ENCODE measurements at places on chromosomes 7 and 10.

GRCh38 chr7:17586711-17587110 is 288.3 kb downstream of the AHR start:
- no peak for DNase-seq

GRCh38 chr7:134362587-134363483 is 46.1 kb upstream of the SLC35B4 start:
- DNase-seq = no peak

- no peak for DNase-seq
These were observed 142.2 kb upstream of the VWC2 start for GRCh38 chr7:49631071-49631815.

GRCh38 chr7:135653340-135654080 is 8.8 kb upstream of the STMP1 start:
- no peak for DNase-seq

- no peak for DNase-seq
These were observed 120.5 kb upstream of the SEMA3E start for GRCh38 chr7:83769407-83769806.

DNA sequence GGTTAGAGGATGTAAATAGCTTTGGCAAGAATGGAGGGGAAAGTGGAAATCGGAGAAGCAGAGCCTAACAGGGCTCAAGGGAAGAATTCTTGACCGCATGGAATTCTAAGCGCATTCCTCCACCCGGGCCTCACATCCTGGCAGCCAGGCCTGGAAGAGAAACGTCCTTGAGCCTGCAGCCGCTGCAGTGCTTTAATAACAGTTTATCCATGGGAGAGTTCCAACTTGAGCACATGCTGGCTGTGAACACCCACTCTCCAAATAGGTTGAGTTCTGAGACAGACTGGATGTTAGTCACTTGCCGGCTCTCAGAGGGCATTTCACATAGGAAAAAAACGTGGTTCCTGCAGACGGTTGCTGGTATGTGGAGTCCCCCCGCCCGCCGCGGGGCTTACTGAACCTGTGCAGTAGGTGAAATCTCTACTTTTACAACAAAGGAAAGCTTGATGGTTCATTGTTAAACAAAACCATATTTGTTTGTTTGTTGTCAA is 61.4 kb upstream of the STEAP1B start:
- DNase-seq = peak; percentile 82

- no peak for DNase-seq
These were observed 90.2 kb upstream of the ITGB1 start for GRCh38 chr10:33048223-33048622.

DNA sequence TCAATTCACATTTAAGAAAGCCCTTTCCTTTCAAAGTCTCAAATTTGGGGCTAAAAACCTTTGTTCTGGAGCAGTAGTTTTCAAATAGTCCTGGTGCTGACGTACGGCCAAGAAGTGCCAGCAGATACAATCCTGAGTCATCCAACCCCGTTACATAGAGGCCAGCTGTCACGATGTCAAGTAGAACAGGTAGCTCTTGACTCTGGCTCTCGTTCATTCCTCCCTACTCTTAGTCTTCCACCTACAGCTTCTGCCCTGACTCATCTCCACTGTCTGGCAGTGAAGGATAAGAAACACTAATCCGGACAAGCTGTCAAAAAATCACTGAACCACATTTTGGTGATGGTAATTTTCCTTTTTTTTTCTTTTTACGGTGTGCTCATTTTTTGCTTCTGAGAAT is 132.4 kb upstream of the PTN start:
- DNase-seq = no peak

DNA sequence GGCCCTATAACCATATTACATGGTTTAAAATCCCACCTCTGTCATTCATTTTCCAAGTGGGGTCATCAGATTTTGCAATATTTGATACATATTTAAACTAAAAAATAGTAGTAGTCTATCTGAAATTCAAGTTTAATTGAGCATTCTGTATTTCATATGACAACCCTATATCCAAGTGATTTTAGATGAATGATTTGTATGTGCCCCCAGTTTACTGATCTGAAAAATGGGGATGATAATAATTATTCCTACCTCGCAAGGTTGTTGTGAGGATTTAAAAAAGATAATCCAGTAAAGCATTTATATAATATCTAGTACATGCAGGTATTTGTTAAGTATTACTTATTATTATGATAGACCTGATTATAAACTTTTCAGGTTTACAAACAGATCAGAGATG is 84.6 kb downstream of the ARHGAP21 start:
- DNase-seq = no peak

GRCh38 chr10:6018422-6018821 is 41.1 kb upstream of the IL15RA start:
- no peak for DNase-seq

- no peak for DNase-seq
These were observed 156.3 kb downstream of the PTEN start for GRCh38 chr10:88019753-88020152.

GRCh38 chr10:79407423-79407796 is 38.0 kb downstream of the ZCCHC24 start:
- DNase-seq = no peak

- no peak for DNase-seq
These were observed 49.4 kb upstream of the LRRN3 start for GRCh38 chr7:111041577-111041976.

Measured in Caki2 (cell line).